Activated gamma-delta T cell treated with anti-CD3 and anti-CD28 coated beads, Interleukin-2, amount 50 U/mL, for 16 hours (primary cell): ENCODE measurements at places on chromosomes 6 and 20.
A peak's percentile ranks its signal among the peaks of the same experiment; 100 is the strongest.

DNA sequence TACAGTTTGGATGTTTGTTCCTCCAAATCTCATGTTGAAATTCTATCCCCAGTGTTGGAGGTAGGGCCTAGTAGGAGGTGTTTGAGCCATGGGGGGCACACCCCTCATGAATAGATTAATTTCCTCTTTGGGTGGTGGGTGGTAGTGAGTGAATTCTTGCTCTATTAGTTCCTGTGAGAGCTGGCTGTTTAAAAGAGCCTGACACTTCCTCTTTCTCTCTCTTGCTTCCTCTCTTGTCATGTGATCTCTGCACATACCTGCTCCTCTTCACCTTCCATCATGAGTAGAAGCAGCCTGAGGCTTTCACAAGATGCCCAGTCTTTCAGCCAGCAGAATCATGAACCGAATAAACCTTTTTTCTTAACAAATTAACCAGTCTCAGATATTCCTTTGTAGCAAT is 340.2 kb upstream of the CHD6 start:
- no peak for DNase-seq

GRCh38 chr6:169981568-169981967 is 230.1 kb downstream of the ERMARD start:
- DNase-seq, result no peak

DNA sequence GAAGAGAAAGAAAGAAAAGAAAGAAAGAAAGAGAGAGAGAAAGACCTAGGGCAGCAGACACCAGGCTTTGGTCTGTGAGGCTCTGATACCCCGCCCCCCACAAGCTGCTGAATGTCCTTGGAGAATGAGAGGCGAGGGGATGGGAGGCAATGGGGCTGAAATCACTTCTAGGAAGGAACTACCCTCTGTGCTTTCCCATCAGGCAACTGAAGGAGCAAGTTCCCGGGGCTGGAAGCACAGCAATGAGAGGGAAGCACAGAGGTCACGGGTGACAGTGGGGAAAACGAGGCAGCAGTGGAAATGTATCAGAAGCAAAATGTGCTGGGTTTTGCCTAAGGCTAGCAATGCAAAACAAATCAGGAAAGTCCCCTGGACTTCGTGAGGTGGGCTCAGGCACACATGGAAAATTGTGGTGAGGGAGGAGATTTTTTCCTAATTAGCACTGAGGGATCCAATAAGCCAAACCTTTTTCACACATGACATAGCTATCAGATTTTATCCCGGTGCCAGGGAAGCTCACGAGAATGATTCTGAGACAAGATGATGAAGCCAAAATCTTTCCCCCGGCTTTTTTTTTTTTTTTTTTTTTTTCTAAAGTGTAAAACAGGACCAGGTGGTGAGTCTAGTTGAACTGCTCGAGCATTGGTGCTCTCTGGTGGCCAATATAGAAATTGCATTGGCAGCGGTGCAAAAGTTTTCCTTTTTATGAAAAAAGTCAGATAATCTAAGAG is 16.8 kb upstream of the ARFGEF2 start:
- peak; percentile 61 for DNase-seq

GRCh38 chr6:49325891-49326290 is 137.2 kb downstream of the MMUT start:
- no peak for DNase-seq

DNA sequence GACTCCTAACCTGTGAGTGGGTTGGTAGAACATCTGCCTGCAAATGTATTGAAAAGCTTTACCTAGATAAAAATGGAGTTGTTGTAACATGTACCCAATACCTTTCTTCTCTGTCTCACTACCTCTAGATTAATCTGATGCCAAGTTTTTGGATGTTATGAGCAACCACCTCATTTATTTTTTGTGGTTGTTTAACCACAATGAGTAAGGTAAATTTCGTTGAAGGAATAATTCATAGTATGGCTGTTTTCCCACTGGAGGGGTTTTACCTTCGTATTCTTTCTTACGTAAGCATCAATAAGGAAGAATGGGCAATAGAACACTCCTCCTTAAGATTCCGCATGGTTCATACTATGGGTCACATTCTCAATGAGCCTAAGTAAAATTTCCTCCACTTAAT is 165.4 kb downstream of the CDH26 start:
- no peak for DNase-seq

GRCh38 chr6:89782222-89782621 is 37.4 kb downstream of the MDN1 start:
- no peak for DNase-seq

DNA sequence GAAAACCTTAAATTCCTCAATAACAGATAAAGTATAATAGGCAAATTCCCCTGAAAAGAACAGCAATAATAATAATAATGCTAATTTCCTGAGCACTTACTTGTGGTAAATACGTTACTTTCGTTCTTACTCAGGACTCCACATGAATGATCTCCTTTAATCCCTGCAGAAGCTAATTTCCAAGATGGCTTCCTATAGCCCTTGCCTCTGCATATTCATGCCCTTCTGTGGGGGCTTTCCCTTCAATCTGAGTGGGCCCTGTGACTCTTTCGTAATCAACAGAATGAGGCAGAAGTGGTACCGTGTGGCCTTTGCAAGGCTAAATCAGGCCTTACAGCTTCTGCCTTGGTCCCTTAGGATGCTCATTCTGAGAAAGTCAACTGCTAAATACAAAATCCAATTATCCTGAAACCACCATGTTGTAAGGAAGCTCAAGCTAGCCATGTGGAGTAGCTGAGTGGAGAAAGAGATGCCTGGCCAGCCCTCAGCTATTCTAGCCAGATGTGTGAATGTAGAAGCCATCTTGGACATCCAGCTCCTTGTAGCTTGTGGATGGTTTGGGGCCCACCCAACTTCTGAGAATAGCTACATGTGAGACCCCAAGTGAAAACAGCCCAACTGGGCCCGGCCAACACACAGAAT is 50.5 kb downstream of the MCUR1 start:
- no peak for DNase-seq

DNA sequence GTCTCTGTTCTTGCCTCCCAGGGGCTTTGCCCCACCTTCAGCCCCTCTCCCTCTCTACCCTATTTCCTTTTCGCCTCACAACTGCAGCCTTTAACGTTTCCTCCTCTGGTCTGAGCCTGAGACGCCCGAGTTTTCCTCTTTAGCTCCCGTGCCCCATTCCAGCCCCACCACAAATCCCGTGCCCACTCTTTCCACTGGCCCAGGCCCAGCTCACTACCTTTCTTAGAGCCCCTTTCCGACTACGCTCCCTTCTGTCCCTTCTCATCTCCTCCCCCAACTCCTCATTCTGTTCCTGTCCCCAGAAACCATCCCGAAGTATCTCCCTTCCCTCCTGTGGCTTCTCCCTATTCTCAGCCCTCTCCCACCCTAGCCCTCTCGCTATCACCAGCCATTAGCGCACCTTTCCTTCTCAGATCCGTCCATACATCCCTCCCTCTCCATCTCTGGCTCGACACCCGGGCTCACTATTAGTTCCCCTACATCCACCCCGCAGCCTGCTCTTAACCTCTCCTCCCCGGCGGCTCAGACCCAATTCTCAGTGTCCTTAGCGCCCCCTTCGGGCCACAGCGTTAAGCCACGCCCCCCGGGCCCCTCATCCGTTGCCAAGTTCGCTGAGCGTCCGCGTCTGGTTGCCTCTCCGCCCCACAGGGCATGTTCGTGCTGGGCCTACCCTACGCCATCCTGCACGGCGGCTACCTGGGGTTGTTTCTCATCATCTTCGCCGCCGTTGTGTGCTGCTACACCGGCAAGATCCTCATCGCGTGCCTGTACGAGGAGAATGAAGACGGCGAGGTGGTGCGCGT is 2.7 kb downstream of the SLC32A1 start:
- DNase-seq, result peak; percentile 24

DNA sequence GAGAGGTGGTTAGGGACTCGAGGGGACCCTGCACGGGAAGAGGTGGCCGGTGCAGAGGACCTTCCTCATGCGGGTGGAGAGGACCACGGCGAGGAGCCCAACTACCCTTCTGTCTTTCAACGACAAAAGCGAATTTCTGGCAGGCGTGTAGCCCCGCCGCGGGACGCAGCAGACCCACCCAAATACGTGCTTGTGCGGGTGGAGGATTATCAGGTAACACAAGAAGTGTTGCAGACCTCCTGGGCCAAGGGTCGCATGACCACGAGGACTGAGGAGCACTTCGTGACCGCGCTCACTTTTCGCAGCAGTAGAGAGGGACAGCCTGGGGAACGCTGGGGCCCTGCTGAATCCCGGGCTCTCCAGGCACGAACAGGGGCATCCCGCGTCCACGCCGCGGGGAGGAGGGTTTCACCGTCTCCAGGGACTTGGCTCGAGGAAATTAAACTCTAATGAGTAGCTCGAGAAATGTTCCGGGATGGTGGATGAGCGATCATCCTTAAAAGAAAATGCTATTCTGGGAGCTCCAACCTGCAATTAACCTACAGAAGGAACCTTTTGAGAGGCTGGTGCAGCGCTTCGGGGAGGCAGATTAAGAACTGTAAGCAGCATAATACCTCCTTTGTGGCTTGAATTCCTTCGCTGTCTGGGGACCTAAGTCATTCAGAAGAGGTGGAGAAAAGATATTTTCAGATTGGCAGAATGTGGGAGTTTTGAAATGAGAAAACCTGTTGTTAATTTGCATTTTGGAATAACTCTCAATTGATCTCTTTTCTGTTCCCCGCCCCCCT is 804 bp downstream of the C6orf141 start:
- DNase-seq, result no peak

GRCh38 chr6:32865724-32866443 is 11.9 kb downstream of the PSMB9 start:
- no peak for DNase-seq

GRCh38 chr6:113779656-113780055 is 77.5 kb upstream of the MARCKS start:
- no peak for DNase-seq

DNA sequence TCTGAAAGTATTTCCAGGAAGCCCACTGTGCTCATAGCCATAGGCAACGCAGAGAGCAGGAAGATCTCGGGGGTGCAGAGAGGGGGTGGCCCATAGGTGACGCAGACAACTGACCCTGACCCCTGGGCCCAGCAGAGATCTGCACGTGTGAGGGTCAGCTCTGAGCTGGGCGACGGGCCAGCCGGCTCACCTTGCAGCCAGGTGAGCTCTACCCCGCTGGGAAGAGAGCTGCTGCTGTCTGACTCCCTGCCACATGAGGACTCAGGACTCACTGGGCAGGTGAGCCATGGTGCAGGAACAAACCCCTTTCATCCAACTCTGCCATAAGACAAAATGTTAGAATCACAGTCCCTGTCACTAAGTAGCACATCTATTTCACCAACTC is 19.6 kb downstream of the ZBTB46 start:
- no peak for DNase-seq

- no peak for DNase-seq
These were observed 261.1 kb downstream of the HDGFL1 start for GRCh38 chr6:22830463-22830862.

DNA sequence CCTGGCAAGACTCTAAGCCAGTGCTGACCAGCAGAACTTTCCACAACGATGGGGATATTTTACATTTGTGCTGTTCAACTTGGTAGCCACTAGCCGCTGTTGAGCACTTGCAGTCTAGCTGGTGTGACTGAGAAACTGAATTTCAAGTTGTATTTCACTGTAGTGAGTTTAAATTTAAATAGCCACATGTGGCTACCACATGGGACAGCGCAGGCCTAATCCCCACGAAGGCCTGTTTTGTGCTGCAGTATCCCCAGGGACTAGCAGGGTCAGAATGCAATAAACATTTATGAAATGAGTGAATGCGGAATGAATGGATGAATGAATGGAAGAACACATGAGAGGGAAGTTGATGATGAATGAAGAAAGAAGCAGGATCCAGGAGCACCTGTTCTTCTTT is 115.8 kb downstream of the TRERF1 start:
- DNase-seq, result no peak

DNA sequence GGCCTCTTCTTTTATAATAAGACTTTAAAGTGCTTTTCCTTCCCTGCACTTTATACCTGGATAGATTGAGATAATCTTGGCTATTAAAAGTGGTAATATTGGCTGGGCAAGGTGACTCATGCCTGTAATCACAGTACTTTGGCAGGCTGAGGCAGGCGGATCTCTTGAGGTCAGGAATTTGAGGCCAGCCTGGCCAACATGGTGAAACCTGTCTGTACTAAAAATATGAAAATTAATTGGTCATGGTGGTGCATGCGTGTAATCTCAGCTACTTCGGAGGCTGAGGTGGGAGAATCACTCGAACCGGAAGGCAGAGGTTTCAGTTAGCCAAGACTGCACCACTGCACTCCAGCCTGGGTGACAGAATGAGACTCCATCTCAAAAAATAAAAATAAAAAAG is 197.1 kb upstream of the RGS17 start:
- DNase-seq, result no peak

- DNase-seq, result no peak
These were observed 5.8 kb downstream of the HMGN4 start for GRCh38 chr6:26543953-26544352.

DNA sequence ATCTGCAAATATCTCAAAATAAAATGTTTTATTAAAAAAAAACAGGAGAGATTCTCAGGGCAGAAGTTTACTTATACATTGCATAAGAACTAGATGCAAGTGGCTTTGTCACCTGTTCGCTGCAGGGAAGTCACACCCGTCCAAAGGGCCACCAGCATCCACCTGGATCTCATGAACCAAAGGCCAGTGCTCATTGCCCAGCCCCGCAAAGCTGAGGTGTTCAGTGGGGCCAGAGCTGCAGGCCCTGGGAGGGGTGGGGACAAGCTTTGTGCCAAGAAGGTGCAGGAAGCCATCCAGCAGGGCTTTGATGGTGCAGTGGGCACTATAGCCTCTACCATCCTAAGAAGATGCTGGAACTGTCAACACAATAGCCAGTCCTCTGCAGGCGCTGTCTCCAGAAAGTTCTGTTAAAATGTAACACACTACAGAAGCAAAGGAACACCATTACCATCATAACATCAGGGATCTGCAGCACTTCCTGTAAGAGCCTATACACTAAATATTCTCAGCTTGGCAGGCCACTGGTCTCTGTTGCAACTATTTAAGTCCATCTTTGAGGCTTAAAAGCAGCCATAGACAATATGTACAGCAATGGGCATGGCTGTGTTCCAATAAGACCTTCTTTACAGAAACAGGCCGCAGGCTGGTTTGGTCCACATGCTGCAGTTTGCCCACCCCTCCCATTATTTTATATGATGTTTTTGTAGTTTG is 15.7 kb upstream of the CD93 start:
- DNase-seq, result no peak

DNA sequence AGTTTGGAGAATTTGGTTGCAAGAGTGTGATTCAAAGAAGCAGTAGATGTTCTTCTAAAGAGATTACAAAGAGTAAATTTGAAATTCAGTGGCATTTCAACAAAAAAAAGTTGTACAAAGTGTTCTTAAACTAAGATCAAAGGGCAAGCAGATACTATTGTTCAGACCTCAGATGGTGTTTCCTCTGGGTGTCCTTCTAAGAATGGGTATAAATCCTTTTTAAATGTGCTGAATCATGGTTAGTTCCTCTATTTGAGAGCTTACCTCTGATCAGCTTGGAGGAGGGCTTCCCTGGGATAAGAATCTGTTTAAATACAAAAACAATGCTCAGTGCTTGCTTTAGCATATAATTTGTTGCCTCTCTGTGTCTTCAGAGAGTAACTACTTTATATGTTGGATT is 6.3 kb downstream of the BMP6 start:
- DNase-seq, result no peak

DNA sequence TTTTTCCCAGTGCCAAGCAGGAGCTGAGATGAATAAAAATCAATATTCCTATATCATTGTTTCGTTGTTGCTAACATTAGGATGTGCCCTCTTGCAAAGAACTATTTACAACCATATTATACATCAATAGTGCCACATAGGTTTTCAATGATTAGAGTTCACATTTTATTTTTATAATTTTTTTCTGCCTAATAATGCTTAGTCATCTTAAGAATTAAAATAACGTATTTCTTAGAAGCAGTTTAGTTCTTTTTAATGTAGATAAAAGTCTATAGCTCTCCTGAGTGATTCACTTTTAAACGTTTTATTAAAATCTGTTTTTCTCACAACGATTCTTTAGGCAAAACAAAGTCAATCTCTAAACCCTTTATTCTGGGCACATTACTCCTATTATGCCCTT is 71.6 kb downstream of the CHD6 start:
- DNase-seq, result no peak
